ENCODE measurements at places on chromosomes 4 and X.

DNA sequence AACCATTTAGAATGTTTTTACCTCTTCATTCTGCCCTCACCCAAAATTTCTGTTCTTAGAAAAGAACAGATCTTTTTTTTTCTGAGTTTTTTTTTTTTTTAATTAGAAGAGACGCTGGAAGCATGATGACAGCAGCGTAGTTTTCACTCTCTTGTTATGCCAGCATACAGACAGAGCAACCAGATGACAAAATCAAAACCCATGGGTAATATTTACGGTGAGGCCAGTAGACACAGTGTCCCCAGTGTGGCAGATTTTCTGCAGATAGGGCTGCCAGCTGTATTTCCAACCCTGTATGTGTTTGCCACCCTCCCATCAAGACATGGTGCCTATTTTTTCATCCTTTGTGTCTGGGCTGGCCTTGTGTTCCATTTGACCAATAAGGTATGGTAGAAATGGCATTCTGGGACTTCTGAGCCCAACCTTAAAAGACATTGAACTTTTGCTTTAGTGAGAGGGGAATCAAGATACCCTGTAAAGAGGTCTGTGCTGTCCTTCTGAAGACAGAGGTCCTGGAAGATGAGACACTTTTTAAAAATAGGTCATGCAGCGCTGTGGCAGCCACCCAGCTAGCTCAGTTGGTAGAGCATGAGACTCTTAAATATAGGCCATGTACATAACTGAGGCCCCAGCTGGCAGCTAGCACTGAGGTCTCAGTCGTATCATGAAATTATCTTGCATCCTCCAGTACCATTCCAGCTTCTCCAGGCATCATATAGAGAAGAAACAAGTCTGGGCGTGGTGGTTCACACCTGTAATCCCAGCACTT lies 6.7 kb upstream of the ZNF41 start:
- no peak overlapping the region for H3K27ac ChIP-seq
- H3K36me3 ChIP-seq, result no peaks in the 10 kb centered on the region
- no peaks in the 10 kb centered on the region for H3K27me3 ChIP-seq
- no peaks in the 10 kb centered on the region for H3K4me1 ChIP-seq

- no peaks in the 10 kb centered on the region for H3K27me3 ChIP-seq
- no peaks in the 10 kb centered on the region for H3K36me3 ChIP-seq
- no peak overlapping the region for H3K27ac ChIP-seq
- H3K4me3 ChIP-seq, result no peak overlapping the region
- DNase-seq, result no peak
These were observed 810.4 kb downstream of the TRIML1 start for GRCh38 chr4:188949596-188949995.

DNA sequence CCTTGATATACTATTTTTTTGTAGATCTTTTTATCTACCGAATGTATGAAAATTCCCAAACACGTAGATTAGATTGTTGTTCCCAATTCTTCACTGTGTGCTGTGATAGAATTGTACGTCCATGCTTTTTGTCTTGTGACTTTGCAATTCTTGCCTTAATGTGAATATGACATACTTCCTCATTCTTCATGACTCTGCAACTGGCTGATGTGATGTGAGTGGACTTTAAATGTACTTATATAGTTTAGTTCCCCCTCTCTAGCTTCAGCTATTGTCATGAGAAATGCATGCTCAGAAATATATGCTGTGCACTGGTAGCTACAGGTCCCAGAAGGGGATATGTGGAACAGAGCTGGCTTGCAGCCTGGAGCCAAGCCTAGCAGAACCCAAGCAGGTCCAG lies 89.4 kb downstream of the FTHL17 start:
- no peak overlapping the region for H3K27ac ChIP-seq
- no peaks in the 10 kb centered on the region for H3K27me3 ChIP-seq
- no peak overlapping the region for H3K4me3 ChIP-seq

DNA sequence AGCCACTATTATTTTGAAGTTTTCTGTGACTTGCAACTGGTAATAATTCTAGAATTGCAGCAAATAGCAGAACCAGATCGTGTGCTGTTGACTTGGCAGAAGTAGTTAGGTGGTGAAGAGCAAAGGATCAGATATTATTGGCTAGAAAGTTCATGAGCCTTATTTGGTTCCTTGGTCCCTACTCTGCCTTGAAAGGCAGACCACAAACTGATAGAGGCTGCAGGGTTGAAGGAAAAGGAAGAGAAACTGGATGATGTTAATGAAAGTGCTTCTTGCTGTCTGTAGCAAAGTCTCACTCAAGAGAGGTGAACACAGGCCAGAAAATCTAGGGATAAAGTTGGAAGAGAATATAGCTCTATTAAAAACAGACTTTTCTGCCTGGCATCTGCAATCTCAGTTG lies 41.2 kb upstream of the RNF150 start:
- H3K4me3 ChIP-seq, result no peak overlapping the region
- peaks cover 20% of the 10 kb centered on the region for H3K27me3 ChIP-seq
- H3K27ac ChIP-seq, result no peak overlapping the region
- H3K36me3 ChIP-seq, result peaks cover 2% of the 10 kb centered on the region
- DNase-seq, result no peak
- no peaks in the 10 kb centered on the region for H3K4me1 ChIP-seq

GRCh38 chrX:139446832-139447231 lies 83.7 kb upstream of the F9 start:
- no peak overlapping the region for H3K4me3 ChIP-seq
- H3K27me3 ChIP-seq, result no peaks in the 10 kb centered on the region
- DNase-seq, result no peak
- H3K4me1 ChIP-seq, result no peaks in the 10 kb centered on the region
- H3K36me3 ChIP-seq, result no peaks in the 10 kb centered on the region
- H3K27ac ChIP-seq, result no peak overlapping the region

- H3K4me3 ChIP-seq, result no peak overlapping the region
- no peaks in the 10 kb centered on the region for H3K4me1 ChIP-seq
- H3K27ac ChIP-seq, result no peak overlapping the region
- no peaks in the 10 kb centered on the region for H3K36me3 ChIP-seq
These were observed 457.4 kb downstream of the CENPC start for GRCh38 chr4:67087897-67088296.

- no peak overlapping the region for H3K4me3 ChIP-seq
- no peaks in the 10 kb centered on the region for H3K4me1 ChIP-seq
- H3K27ac ChIP-seq, result no peak overlapping the region
- DNase-seq, result no peak
These were observed 23.0 kb downstream of the GPM6B start for GRCh38 chrX:13793897-13794296.

DNA sequence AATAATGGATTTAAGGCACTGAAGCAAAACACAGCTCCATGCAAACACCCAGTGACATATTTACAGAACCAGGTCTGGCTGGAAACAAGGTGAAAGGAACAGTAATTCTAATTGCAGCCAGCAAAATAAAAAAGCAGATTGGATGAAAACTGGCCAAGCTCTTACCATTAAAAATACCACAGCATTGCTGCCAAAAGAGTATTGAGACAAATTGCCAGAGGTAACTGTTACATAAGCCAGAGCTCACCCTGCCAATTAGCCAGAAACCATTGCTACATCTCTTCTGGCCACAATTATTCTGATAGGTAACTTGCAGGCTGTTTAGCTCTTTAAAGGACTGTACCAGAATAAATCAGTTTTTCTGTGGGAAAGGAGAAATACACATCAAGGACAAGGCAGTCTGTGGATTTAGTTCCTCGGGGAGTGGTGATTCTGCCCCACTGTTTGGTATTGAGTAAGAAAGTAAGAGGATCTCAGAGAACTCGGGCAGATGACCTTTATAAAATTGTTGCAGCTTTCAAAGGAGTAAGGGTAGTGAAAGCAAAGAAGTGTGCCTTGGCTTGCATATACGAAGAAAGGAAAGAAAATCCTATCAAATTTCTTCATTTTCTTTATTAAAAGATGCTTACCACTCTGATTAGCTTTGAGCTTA lies 369.5 kb downstream of the PPP3CA start:
- no peak overlapping the region for H3K4me3 ChIP-seq
- H3K4me1 ChIP-seq, result no peaks in the 10 kb centered on the region
- DNase-seq, result no peak

GRCh38 chr4:171202908-171203307 lies 610.3 kb upstream of the GALNTL6 start:
- no peaks in the 10 kb centered on the region for H3K27me3 ChIP-seq
- no peak overlapping the region for H3K4me3 ChIP-seq
- no peaks in the 10 kb centered on the region for H3K36me3 ChIP-seq
- no peaks in the 10 kb centered on the region for H3K4me1 ChIP-seq

DNA sequence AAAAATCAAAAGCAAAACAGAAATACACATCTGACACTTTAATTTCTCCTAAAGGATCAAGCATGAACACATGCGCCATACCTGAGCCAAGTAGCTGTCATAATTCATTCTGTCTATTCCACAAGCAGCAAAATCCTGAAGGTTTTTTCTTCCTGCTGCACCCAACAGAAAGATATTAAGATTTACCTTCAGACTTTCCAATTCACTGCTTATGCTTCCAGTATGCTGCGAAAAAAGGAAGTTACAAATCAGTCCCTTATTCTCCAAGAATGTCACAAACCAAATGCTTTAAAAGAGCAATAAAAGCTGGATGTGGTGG lies 29.2 kb upstream of the FGFBP2 start:
- H3K27ac ChIP-seq, result no peak overlapping the region
- H3K4me1 ChIP-seq, result peaks cover 3% of the 10 kb centered on the region
- H3K36me3 ChIP-seq, result no peaks in the 10 kb centered on the region
- DNase-seq, result no peak
- peaks cover 59% of the 10 kb centered on the region for H3K27me3 ChIP-seq

GRCh38 chr4:147843162-147843561 lies 111.3 kb downstream of the ARHGAP10 start:
- no peak overlapping the region for H3K27ac ChIP-seq
- no peak for DNase-seq
- H3K36me3 ChIP-seq, result peaks cover 5% of the 10 kb centered on the region
- H3K27me3 ChIP-seq, result no peaks in the 10 kb centered on the region
- peaks cover 7% of the 10 kb centered on the region for H3K4me1 ChIP-seq

DNA sequence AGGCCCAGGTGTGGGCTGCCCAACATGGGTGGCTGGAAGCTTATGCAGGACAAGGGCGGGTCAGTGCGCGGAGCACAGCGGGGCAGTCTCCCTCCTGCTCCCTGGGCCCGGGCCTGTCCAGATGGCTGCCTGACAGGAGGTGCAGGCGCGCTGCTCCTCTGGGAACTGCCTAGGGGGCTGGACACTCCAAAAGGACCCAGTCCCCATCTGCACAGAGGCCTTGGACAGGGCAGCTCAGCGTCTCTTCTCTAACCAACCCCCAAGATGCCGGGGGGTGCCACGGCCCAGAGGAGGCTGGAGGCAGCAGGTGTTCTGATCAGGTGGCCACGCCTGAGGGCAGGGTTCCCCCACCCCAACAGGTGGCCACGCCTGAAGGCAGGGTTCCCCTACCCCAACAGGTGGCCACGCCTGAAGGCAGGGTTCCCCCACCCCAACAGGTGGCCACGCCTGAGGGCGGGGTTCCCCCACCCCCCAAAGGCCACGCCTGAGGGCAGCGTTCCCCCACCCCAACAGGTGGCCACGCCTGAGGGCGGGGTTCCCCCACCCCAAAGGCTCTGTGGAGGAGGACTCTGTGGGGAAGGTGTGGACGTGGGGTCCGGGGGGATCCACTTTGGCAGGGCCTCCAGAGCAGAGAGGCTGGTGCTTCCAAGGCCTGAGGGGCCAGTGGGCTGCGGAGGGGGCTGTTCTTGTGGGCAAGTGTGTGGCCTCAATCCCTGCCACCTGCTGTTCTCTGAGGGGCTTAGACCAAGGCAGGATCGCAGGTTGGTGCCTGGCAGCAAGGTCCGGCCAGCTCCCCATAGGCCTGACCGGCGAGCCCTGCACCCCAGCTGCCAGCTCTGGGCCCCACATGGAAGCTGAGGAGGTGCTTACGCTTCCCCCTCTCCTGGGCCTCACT lies 36.1 kb downstream of the CPLX1 start:
- H3K27ac ChIP-seq, result no peak overlapping the region
- no peak overlapping the region for H3K4me3 ChIP-seq
- peaks cover 30% of the 10 kb centered on the region for H3K4me1 ChIP-seq
- H3K36me3 ChIP-seq, result peaks cover 6% of the 10 kb centered on the region
- no peak for DNase-seq

GRCh38 chr4:66275411-66276038 lies 605.2 kb upstream of the EPHA5 start:
- no peaks in the 10 kb centered on the region for H3K27me3 ChIP-seq
- no peaks in the 10 kb centered on the region for H3K36me3 ChIP-seq
- H3K4me3 ChIP-seq, result no peak overlapping the region

DNA sequence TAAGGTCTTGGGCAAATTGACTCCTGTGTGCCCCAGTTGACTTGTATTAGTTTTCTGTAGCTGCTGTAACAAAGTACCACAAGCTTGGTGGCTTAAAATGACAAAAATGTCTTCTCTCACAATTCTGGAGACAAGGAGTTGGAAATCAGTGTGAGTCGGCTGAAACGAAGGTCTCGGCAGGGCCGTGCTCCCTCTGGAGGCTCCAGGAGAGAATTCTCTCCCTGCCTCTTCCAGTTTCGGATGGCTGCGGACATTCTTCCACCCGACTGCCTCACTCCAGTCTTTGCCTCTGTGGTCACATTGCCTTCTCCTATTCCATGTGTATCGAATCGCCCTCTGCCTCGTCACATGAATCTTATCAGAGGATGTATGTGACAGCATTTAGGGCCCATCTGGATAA lies 66.0 kb upstream of the PHOX2B start:
- peaks cover 2% of the 10 kb centered on the region for H3K36me3 ChIP-seq
- H3K27ac ChIP-seq, result no peak overlapping the region
- no peaks in the 10 kb centered on the region for H3K4me1 ChIP-seq
- H3K27me3 ChIP-seq, result no peaks in the 10 kb centered on the region
- no peak for DNase-seq
- H3K4me3 ChIP-seq, result no peak overlapping the region

DNA sequence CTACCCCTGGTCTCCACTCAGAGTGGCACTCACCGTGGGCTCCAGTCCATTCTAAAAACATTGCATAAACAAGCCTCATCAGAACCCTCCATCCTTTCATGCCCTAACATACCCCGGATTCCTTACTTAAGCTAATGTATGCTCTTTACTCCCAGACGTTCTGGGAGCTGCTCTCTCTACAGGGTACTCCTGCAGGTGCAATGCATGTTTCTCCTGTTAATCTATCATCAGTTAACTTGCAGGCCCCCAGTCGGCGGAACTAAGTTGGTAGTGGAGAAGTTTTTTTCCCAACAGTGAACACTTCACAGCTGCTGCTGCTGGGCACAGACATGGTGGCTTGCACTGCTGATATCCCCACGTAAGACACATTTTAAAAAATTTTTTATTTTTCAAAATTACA lies 161.6 kb upstream of the FAT1 start:
- no peaks in the 10 kb centered on the region for H3K36me3 ChIP-seq
- no peak overlapping the region for H3K27ac ChIP-seq
- no peak for DNase-seq
- no peaks in the 10 kb centered on the region for H3K4me1 ChIP-seq

GRCh38 chrX:20454117-20454516 lies 187.4 kb upstream of the RPS6KA3 start:
- no peaks in the 10 kb centered on the region for H3K36me3 ChIP-seq
- H3K4me1 ChIP-seq, result peaks cover 26% of the 10 kb centered on the region
- peak overlapping the region; percentile 56 for H3K4me3 ChIP-seq
- peak overlapping the region; percentile 86 for H3K27ac ChIP-seq
- H3K27me3 ChIP-seq, result no peaks in the 10 kb centered on the region
- DNase-seq, result no peak

Data from T-helper 17 cell (primary cell).